ENCODE measurements at places on chromosomes 16 and 17.
A peak's percentile ranks its signal among the peaks of the same experiment; 100 is the strongest.

DNA sequence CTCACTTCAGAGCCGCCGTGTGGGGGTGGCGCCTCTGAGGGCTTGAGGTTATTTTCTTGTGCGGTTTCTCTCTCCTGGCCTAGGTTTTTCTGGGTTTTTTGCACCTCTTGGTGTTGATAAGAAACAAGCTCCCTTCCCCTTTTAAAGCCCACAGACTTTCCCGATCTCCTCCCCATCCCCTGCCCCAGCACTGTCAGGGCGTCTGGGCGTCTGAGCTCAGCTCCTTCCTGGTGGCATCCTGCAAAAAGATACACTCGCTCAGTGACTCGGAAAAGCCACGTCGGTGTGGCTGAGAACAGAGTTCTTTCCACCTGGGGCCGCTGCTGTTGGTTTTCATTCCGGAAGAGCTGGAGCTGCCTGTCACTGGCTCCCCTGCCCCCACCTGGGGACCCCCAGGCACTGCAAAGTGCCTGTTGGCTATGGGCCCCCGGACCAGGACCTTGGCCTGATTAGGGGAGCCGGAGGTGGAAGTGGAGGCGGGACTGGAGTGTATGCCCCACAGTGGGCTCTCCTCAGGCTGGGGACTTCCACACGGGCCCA is 14.5 kb downstream of the BAIAP2 start:
- DNase-seq: peak; percentile 20

- no peak for DNase-seq
Observed at GRCh38 chr17:48181653-48182052, 74.1 kb downstream of the SNX11 start.

DNA sequence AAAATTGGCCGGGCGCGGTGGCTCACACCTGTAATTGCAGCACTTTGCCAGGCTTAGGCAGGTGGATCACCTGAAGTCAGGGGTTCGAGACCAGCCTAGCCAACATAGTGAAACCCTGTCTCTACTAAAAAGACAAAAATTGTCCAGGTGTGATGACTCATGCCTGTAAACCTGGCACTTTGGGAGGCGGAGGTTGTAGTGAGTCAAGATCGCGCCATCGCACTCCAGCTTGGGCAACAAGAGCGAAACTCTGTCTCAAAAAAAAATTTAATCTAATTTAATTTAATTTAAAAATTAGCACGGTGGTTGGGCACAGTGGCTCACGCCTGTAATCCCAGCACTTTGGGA is 1.6 kb upstream of the HBQ1 start:
- DNase-seq: no peak

DNA sequence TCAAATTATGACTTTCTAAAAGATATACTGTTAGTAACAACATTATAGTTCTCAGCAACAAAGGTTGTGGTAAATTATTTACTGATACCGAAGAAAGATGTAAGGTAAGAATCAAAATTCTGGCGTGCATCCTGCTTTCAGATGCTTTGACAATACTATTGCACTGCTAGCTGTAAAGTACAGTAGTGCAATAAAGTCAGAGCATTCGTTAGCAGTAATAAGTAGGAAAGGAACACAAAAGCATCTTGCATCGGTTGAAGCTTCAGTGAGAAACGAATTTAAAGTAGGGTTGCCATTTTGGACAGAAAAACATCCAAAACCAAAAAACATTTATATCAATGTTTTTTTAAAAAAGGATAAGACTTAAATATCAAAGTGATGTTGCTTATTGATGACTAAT is 4.0 kb downstream of the SKA2 start:
- DNase-seq: no peak

DNA sequence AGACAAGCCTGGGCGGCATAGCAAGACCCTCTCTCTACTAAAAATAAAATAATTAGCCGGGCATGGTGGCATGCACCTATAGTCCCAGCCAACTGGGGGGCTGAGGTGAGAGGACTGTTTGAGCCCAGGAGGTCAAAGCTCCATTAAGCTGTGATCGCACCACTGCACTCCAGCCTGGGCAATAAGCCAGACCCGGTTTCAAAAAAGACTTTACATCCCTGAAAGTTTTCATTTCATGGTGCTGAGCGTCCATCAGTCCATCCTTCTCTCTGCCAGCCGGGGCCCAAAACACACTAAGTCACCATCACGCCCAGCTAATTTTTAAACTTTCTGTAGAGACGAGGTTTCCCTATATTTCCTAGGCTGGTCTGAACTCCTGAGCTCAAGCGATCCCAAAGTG is 10.6 kb downstream of the RAB40B start:
- no peak for DNase-seq

- DNase-seq: no peak
Observed at GRCh38 chr16:73347500-73348375, 299.8 kb upstream of the ZFHX3 start.

DNA sequence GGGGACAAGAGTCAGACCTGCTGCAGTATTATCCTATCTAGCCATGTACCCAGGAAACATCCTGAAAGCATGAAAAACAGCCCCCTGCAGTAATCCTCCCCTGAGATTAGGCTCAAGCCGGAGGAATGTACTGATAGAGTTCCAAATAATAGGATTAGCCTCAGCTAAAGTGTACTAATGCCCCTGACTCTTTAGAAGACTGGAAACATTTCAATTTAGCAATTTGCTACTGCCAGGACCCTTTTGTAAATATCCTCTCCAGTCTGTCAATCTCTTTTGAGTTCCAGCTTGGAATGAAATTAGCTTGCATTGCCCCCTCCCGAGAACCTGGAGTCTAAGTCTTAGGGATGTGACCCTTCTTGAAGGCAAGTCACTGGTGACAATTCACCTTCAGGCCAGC is 110.8 kb upstream of the DNAH9 start:
- no peak for DNase-seq

GRCh38 chr17:78013683-78014467 is 55.4 kb downstream of the TNRC6C start:
- peak; percentile 50 for DNase-seq

DNA sequence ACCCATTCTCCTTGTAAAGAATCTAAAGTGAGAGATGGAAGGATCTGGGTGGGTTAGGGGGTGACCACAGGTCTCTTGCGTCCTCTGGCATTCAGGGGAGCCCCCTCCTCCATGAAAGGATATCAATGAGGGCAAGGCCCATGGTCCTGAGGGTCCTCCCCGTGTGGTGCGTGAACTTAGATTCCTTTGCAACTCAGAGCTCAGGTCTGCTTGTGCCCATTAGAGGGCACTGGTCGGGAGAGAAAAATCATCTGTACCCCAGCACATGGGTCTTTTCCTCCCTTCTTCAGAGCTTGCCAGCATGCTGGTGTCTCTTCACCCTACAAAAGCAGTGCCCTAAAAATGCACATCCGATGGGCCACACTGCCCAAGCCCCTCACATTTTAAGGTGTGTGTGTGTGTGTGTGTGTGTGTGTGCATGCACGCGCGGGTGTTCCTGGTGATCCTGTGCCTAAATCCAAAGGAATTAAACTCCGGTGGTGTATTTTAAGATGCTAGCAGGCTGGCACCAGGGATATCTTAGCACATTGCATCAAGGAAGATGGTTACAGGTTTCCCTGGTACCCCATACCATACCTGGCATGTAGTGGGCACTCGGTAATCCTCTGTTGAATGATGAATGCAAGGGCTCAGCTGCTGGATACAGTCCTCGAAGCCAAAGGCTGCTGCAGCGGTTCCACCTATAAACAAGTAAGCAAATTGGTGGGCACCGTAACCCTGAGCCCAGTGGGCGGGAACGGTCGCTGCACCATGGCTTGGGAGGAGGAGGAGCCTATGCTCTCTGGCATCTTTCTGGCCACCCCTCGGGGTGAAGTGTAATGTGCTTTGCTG is 4.7 kb downstream of the C1QTNF1 start:
- no peak for DNase-seq

Measured in activated CD4-positive, alpha-beta memory T cell treated with anti-CD3 and anti-CD28 coated beads for 36 hours (primary cell).